ENCODE measurements at places on chromosomes 1 and 21. TPM values are rescaled to one million over a fixed set of nuclear protein-coding genes. Genes with fewer than 3 reads are reported as not detected.

- no peak for DNase-seq
Observed at GRCh38 chr21:23017989-23018388, 2019.8 kb downstream of the NCAM2 start.

DNA sequence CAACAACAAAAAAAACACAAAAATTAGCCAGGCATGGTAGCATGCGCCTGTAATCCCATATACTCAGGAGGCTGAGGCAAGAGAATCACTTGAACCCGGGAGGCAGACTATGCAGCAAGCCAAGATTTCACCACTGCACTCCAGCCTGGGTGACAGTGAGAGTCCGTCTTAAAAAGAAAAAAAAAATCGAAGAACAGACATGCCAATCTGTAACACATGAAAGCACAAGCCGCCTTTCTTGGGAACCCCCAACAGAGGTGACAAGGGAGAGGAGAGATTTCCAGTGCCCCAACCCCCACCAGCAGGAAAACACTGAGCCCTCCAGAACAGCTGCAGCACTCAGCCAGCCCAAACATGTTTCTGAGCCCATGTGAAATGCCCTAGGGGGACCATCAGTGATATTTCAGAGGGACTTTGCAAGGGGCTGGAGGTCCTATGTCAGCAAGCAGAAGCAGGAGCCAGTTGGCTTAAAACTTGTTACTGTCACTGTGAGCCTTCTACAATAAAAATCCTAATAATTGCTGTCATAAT, 14.2 kb upstream of the EFNA1 start:
- DNase-seq: no peak

DNA sequence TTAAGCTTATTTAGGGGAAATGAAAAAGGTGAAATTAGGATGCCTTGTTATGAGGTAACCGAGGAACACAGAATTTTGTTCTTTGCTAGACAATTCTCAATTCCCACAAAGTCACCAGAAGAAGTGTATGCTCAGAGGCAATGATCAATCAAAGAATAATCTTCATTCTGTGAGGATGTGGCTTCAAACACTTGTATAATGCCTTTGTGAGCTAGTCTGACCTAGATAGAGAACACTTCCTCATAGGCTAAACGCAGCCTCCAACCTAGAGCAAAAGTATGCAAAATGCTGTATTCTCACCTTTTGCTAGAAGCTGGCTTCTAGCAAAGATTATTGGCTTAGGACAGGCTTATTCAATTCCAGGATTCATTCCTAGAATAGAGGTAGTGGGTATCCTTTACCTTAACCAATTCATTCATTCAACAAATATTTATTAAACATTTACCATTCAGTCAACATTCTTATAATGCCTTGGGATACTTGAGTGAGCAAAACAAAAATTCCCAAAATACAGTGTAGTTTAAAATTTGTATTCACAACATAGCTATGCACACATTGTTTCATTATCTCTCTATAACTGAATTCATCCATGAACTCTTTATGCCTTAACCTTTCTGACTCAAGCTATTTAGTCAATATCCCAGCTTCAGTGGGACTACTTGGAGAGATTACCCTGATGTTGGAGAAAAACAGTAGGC, 530.2 kb downstream of the PTPRC start:
- no peak for DNase-seq

GRCh38 chr1:206727981-206728696, 42.4 kb upstream of the IL19 start:
- DNase-seq: no peak

The LIN9 gene
- total RNA-seq: 9.9 TPM

- DNase-seq: no peak
Observed at GRCh38 chr1:183004141-183004540, 19.1 kb upstream of the LAMC1 start.

DNA sequence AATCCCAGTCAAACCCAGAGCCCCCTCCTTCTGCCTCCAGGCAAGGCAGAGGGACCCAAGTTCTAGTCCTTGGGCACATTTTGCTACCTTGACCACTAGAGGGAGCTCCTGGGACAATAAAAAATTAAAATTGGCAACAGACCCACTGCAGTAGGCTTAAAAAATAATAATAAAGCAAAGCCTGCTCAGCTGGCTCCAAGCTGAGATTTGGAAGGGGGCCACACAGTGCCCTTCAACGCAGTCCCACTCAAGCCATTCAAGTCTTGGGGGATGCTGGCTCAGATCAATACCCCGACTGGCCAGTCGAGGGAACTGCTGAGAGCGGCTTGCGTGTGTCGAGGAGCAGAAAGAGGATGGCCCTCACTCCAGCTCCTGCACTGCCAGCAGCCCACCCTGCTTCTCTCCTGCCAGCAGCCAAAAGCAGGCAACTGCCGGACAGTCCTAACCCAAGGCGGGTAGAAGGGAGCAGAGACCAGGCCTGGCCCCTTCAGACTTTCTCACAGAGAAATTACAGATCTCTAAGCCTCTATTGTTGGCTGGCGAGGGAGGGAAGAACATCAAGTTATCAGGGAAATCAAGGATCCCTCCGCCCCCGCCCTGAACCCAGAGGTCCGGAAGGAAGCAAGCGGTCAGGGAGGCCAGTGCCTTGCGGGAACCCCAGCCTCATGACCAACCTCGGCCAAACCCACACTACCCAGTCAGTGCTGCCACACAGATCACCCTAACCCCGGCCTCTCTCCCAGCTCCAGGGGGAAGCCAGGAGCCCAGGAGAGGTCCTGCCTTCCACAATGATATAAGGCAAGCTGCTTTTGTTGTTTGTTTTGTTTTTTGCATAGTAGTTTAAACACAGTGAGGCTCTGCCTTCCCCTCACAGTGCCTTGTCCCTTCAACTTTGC, 4.9 kb upstream of the ALDH4A1 start:
- DNase-seq: peak; percentile 82

The KLF17 gene
- not detected for total RNA-seq

DNA sequence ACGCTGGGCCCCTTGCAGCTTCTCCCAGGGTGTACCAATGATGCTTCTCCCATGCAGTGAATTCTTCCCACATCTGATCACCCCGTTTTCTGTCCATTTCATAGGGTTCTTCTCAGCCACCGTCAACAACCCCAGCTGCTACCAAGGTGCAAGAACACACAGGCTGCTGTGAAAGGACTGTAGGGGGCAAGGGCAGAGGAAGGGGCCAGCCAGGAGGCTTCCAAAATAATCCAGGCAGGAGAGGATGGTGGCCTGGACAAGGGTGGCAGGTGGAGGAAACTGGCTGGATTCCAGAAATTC, 113.3 kb upstream of the WNT4 start:
- DNase-seq: no peak

- no peak for DNase-seq
Observed at GRCh38 chr1:155499263-155499662, 63.3 kb downstream of the ASH1L start.

DNA sequence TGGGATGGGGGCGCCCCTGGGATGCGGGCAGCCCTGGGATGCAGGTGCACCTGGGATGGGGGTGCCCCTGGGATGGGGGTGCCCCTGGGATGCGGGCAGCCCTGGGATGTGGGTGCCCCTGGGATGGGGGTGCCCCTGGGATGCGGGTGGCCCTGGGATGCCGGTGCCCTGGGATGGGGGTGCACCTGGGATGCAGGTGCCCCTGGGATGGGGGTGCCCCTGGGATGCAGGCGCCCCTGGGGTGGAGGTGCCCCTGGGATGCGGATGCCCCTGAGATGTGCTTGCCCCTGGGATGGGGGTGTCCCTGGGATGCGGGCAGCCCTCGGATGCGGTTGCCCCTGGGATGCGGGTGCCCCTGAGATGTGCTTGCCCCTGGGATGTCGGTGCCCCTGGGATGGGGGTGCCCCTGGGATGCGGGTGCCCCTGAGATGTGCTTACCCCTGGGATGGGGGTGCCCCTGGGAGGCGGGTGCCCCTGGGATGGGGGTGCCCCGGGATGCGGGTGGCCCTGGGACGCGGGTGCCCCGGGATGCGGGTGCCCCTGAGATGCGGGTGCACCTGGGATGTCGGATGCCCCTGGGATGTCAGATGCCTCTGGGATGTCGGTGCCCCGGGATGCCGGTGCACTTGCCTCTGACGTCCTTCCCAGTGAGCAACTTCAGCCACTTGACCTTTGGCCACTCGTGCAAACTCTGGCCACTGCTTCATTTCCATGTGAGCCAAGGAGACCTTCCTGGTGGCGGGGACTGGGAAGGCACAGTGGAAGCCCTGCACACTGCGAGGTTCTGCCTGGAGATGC, 37.3 kb upstream of the SLC19A1 start:
- DNase-seq: no peak

DNA sequence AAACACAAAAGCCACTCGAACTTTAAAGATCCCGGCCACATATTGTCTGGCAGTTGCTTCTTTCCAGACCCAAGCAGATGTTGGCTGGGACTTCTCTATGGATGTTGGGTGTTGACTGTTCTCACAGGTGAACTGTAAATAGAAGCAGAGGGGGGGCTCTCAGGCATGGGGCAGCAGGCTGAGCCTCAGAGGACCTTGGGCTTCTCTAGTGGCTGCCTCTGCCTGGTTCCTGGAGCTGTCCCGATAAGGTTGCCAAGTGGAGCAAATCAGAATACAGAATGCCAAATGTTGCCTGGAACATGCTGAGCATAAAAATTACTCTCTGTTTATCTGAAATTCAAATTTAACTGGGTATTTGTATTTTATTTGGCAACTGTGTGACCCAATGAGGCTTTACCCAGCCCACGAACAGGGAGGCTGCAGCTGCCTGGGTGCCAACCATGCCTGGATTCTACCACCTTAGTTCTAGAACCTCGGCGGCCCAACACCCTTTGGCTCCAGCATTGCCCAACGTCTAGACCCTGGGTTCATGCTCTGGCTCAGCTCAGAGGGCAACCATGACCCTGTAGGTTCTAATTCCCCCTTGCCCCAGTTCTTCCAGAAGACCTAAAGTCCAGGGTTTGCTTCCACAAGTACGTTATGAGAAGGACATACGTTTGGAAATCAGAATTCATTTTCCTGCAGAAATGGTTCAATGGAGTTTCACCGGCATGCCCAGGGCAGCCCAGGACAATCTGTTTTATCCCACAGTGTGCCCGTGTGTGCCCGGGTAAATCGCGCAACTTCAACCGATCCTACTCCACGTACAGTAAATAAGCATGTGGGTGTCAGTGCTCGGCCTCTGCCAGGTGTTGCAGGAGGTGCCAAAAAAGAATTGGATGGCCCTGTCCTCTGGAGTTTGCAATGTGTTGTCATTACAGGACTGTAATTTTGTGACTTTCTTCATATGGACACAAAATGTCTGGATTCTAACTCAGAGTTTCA, 5.4 kb upstream of the SLC45A1 start:
- no peak for DNase-seq

DNA sequence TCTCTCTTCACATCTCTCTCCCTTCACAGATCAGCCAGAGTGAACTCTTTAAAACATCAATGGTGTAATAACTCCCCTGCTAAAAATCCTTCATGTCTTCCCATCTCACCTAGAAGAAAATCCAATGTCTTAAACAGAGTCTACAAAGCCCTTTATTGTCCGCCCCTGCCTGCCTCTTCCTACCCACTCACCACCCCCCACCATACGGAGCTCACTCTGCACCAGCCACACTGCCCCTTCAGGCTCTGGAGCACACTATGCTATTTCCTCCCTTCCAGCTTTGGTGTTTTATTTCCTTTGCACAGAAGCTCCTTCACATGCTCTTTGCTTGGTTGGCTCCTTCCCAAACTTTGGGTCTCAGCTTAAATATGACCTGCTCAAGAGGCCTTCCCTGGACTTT, 10.2 kb downstream of the CAMK1G start:
- DNase-seq: no peak

The STIL gene
- total RNA-seq: 0.89 TPM

- DNase-seq: no peak
Observed at GRCh38 chr1:169869426-169869825, 24.3 kb downstream of the SCYL3 start.

DNA sequence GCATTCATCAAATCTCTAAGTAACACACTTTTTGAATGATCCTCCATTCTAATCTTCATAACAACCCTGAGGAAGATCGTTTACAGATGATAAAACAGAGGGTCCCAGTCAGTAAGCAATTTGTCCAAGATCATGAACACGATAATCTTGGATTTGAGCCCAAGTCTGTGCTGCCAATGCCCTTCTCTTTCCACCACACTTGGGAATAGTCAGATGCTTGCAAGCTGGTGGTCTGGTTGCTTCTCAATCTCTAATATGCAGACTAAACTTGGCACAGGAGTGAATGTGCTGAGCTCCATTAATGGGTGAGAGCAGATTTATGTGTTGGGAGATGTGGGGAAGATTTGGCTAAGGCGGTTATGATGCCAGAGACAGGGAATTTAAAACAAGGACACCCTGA, 430.6 kb upstream of the DAB1 start:
- DNase-seq: no peak

GRCh38 chr1:63968663-63969440, 195.0 kb downstream of the ROR1 start:
- DNase-seq: peak; percentile 54

- no peak for DNase-seq
Observed at GRCh38 chr1:5779608-5780323, 212.5 kb downstream of the NPHP4 start.

The TMOD4 gene
- not detected for total RNA-seq

DNA sequence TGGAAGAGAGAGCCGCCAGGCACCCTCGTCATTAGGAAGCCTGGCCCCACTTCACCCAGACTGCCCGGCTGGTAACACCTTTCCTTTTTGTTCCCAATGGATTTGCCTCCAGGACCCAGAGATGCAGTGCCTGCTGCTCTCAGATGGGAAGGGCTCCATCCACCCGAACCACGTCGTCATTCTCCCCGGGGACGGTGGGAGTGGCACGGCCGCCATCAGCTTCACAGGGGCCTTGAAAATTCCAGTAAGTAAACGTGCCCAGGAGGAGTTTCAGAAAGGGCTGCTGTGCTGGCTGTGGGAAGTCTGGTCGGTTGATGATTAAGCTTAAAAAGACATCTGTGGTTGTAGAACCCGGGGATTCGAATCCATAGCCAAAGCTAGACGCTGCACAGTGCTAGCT, 45.2 kb downstream of the SLC37A1 start:
- no peak for DNase-seq

- no peak for DNase-seq
Observed at GRCh38 chr1:12039164-12039525, 19.8 kb downstream of the MIIP start.

GRCh38 chr1:175314300-175314699, 121.7 kb upstream of the KIAA0040 start:
- DNase-seq: peak; percentile 47

DNA sequence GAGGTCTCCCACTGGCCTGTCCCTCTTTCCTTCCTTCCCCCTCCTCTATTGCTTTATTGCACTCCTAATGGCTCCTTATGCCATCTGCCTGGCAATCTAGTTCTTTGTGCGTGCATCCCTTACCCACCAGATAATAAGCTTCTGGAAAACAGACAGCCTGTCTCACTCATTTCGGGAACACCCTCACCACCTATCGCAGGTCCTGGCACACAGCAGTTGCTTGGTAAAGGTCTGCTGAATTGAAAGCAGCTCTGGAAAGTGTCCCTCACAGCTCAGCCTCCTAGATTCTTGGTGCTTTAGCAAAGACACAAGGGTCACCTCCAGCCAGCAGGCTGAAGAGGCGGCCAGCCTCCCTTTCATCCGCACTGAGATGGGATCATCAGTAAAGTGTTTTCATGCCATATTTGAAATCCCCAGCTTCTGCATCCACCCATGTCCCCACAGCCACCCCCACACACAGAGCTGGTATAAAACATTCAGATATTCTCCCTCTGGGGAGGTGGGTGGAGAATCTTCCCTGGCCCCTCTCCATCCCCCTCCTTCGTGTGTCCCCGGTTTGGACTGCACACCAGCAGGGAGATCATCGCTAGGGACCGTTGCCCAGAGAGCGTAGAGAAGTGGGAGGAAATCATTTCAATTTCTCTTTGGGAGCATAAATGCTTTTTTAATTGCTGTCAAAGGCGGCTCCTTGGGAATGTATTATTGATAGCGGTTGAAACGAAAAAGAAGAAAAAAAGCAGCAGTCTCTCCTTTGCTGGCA, 29.1 kb upstream of the ATP2B4 start:
- DNase-seq: peak; percentile 21

The DDOST gene
- total RNA-seq: 128 TPM

The CSDE1 gene
- total RNA-seq: 731 TPM
